ENCODE measurements at places on chromosomes 1 and 21. TPM values are rescaled to one million over a fixed set of nuclear protein-coding genes. Genes with fewer than 3 reads are reported as not detected.

- DNase-seq, result no peak
These were observed 27.6 kb upstream of the SDHB start for GRCh38 chr1:17081439-17081838.

- no peak for DNase-seq
These were observed 47.6 kb downstream of the PKN2 start for GRCh38 chr1:88731475-88732269.

- DNase-seq, result peak; percentile 26
These were observed 99.2 kb downstream of the CTH start for GRCh38 chr1:70509996-70510876.

DNA sequence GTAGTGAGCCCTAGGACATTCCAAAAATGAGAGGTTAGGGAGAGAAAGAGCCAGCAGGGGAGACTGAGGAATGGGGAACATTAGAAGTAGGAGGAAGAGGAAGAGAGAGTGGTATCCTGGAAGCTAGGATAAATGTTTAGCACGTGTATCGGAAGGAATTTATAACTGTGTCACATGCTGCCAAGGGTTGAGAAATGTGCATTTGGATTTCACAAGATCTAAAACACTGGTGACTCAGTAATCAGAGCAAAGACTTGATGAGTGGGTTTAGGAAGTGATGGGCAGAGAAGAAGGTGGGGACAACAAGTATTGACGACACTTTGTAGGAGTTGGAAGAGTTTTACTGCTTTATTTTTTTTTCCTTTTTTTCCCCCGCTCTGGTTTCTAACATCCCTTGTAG lies 193.9 kb downstream of the FMN2 start:
- DNase-seq, result no peak

GRCh38 chr21:40730426-40730800 lies 116.5 kb downstream of the DSCAM start:
- DNase-seq, result no peak

DNA sequence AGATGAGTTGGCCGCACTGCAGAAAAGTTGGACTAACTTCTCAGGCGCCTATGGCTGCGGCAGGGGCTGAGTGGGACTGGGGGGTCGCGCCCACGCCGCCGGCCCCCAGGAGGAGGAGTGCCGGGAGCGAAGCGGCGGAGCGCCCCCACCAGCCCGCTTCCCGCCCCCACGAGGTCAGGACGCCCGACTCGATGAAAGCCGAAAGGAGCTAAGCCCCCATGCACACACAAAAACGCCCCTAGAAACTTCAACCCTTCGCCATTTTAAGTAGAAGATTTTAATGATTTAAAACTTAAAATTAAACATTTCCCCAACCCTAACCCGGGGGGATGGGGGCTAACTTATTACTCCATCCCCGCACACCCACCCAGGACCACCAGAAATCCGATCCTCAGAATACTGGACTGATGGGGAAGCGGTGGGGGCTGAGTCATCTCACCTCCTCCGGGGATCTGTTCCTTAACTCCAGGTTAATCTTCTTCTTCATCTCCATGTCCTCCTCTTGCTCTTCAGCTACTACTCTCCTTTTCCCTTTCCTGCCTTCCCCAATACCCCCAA lies 539 bp downstream of the ANP32E start:
- peak; percentile 67 for DNase-seq

DNA sequence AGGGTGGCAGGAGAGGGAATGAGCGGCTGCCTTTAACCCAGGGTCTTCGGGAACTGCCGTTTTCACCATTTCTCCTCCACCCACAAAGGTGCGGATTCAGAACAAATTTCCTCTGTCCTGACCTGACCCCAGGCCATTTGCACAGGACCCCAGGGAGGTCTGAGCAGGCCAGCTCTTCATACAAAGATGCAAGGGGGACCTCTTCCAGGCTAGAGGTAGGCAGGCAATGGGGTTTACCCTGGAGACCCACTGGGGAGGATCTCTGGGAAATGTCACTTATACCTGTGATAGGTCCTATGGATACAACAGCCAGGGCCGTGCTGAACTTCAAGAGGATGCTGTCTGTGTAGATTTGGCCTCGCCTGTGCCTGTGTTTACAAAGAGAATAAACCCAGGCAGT lies 89.7 kb upstream of the VAMP3 start:
- DNase-seq, result no peak

DNA sequence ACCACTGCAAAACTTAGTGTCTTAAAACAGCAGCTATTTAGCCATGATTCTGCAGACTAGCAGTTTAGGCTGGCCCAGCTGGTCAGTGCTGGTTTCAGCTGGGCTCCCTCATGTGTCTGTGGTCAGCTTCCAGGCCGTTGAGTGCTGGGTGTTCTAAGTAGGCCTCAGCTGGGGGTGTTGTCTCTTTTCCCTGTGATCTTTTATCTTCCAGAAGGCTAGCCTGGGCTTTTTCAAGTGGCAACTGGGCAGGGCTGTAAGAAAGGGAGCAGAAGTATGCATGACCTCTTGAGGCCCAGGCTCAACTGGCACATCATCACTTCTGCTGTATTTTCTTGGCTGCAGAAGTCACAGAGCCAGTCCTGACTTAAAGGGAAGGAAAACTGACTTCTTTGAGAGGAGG lies 136.1 kb downstream of the KIF26B start:
- no peak for DNase-seq

DNA sequence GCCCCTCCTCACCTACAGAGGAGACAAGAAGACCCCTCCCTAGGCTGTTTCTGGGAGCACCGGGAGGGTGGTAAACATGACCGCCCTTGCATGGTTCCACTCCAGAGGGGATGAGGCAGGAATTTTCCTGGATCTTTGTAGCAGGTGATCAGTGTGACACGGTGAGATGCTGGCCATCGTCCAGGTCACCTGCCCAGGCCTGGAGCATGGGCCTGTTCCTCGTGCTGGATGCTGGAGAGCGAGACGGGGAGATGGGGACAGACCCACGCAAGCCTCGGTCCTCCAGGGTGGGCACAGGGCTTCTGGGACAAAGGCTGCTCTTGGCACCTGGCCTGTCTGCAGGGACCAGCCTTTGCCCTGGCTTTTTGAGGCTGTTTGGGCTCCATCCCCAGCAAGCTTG lies 46.2 kb downstream of the DMRTB1 start:
- DNase-seq, result no peak

GRCh38 chr1:87410776-87411480 lies 82.2 kb downstream of the LMO4 start:
- DNase-seq, result no peak

Gene DMRTA2
- 0.10 TPM for total RNA-seq

Gene NUF2
- 98.7 TPM for total RNA-seq

Gene CLDN17
- not detected for total RNA-seq

Gene SLC16A4
- 0.41 TPM for total RNA-seq

Gene CSMD2
- total RNA-seq, result 6.3 TPM

Measured in H7 (cell line).